Skeletal muscle cell (primary cell): ENCODE measurements at places on chromosomes 4 and X.

DNA sequence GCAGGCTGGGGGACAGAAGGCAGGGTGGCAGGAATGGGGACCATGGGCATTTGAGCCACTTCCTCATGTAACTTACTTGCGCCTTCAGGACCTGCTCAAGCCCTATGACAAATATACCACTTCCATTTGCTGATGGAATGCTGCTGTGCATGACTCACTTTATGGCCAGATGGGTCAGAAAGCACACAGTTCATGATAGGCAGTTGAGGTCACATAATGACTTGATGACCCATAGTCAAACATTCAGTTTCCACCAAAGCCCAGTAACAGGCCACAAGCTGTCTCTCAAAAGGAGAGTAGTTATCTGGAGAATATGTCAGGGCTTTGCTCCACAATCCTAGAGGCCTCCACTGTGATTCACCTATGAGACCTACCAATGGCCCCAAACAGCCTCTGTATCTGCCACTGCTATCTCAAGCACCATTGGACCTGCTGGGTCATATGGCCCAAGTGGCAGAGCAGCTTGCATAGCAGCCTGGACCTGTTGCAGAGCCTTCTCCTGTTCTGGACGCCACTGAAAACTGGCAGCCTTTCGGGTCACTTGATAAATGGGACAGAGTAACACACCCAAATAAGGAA lies 5.3 kb upstream of the PAPSS1 start:
- no peak for DNase-seq

DNA sequence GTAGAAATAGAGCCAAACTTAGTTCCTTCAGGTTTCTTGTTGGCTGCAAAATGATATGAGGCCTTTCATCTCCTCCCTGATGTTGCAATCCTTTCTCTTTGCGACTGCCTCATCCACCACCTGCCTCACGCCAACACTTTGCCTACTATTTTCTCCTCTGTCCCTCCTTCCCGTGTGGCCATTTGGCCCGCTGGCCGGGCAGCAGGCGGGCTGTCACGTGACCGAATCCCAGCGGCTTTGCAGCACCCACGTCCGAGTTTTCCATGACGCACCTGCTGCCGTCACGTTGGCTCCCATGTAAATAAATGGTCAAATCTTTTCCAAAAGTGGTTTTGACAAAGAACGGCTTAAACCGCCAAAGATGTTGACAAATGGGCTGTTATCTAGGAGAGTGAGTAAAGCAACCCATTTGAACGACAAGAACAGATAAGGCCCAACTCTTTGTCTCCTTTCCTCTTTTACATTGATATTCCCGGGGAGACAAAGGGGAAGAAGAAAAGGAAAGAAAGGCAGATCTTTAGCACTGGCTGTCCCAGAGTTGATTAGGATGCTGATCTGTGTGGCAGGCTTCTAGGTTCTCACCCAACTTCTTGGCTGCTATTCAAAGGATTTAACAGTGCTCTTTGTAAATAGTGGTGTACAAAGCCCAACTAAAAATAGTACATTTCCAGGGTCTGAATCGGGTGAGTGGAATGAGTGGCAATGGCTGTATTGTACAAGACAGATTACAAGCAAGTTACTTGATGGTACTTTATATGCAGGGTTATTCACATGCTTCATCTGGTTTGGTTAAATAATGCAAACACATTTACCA lies 174.2 kb upstream of the JADE1 start:
- DNase-seq = no peak

- no peak for DNase-seq
Observed at GRCh38 chrX:151538190-151539122, 25.0 kb upstream of the PASD1 start.

DNA sequence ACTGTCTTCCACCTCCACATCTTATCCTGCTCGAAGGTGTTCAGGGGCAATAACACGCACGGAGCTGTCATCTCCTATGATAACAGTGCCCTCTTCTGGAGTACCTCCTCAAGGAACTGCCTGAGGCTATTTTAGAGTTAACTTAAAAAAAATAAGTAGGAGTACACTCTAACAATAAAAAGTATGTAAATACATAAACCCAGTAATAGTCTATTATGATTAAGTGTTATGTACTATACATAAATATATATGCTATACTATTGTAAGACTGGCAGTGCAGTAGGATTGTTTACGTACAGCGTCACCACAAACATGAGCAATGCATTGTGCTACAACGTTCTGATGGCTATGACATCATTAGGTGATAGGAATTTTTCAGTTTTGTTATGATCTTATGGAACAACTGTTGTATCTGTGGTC lies 34.5 kb upstream of the TLR2 start:
- DNase-seq = no peak

DNA sequence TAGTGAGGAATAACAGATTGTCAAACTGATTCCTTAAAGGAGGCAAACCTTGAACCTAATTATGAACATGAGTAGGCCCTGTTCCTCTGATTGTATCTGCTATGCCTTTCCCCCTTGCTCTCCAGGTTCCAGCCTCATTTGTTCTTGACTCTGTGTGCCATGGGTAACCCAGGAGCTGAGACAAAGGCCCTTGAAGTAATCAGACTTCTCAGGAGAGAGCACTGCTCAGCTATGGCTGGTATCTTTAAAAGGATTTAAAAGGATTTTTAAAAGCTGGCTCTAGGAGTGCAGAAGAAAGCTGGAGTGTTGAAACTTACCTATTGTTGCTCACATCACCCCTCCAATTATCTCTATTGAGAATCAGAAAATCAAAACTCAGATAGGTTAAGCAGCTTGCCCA lies 1565.5 kb upstream of the AGA start:
- DNase-seq = no peak

GRCh38 chrX:43971966-43972961 lies 926 bp downstream of the NDP start:
- DNase-seq = no peak

GRCh38 chr4:71294301-71294700 lies 44.5 kb upstream of the SLC4A4 start:
- DNase-seq = peak; percentile 26

DNA sequence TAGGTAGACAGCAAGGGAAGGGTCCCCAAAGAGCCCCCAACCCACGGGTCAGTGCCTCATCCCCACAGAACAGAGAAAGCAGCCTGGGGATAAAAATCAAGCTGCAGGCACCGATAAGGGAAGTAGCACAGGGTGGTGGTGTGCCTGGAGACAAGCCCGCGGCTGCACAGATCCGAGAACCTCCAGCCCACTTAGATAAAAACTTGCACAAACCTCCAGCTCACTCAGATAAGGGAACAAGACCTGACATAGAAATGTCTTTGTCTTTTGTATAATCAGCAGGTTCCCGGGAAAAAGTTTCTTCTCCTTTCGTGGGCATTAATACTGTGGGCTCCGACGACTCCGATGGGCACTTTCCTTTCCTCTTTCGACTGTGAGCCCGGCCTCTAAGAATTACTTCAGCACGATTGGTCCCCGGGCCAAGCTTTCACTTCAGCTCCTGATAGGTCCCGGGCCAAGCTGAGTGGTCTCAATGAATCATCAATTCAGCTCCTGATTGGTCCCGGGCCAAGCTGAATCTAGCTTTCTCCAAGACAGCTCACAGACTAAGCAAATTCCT lies 32.4 kb downstream of the PRDX4 start:
- no peak for DNase-seq

DNA sequence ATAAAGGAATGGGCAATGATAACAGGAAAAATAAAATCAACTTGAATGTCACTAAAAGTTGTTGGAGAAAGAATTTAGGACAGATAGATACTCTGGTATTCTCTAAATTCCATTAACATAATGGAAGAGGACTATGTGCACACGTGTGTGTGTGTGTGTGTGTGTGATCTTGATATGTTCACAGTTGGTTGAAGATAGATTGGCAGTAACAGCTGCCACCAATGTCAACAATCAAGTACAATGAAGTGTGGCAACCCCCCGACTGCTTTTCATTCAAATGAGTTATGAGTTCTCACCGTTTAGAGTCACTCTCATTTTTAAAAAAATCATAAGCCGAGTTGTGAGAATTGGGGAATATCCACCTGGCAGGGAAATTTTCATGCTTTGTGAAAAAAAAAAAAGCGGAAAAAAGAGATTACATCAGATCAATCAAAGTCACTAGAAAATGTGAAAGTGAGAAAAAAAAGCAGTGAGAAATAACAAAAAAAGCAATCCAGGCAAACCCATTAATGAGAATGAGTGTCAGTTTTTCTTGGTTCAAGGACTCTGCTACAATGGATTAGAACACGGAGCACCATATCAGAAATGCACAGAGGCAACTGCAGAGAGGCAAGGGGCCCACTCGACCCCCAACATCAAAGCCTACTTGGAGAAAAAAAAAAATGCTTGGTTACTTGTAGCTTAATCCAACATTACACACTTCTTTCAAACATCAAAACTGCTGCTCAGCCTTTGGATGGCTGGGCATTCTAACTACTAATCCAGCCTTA lies 414.9 kb upstream of the PITX2 start:
- peak; percentile 49 for DNase-seq

DNA sequence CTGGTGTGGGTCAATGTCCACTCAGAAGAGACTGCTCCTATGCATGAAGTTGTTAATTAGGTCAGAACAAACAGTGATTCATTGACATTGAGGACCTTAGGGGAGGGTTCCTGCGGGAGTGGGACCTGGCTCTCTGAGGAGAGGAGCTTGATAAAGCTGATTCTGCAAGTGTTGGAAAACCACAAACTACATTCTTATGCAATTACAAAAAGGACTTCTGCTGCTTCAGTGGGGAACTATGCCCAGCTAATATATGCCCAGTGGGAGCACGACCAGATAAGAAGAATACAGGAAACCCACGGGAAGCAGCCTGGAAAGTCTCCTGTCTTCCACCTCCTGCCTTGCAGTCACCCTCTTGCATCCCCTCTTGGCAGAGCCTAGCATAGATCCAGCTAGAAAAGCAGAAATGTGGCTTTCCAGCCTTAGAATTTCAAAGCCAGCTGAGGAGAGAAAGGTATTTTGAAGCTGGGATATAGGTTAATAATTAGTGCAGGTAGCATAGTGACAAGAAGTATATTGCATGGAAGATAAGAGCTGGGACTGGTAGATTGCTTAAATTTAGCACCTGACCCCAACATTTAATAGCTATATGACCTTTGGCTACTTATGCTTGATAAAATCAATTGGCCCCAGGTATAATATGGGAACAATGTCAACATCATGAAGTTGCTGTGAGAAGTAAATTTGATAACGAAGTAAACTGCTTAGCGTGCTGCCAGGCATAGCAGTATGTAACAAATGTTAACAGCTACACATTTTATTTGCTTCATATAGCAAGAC lies 34.9 kb upstream of the UGT8 start:
- DNase-seq = peak; percentile 1

GRCh38 chr4:56465599-56466295 lies 1.7 kb upstream of the SRP72 start:
- DNase-seq = no peak

DNA sequence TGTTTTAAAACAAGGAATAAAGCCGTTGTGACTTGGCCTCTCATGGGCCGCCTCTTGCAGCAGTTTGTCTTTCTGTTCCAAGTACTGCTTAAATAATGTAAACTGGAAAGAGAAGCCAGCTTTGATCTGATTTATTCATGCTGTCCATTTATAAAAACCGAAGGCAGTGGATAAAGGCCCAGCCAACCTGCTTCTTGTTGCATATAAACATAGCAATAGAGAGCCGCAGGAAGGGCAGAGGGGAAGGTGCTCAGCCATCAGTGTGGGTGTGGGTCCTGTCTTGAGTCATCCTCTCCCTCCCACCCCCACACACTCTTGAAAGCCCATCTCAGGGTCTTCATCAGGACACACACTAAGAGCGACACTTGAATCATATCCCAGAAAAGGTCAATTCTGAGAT lies 187.9 kb upstream of the FAM9B start:
- no peak for DNase-seq
